ENCODE measurements at places on chromosomes 12 and 14.

DNA sequence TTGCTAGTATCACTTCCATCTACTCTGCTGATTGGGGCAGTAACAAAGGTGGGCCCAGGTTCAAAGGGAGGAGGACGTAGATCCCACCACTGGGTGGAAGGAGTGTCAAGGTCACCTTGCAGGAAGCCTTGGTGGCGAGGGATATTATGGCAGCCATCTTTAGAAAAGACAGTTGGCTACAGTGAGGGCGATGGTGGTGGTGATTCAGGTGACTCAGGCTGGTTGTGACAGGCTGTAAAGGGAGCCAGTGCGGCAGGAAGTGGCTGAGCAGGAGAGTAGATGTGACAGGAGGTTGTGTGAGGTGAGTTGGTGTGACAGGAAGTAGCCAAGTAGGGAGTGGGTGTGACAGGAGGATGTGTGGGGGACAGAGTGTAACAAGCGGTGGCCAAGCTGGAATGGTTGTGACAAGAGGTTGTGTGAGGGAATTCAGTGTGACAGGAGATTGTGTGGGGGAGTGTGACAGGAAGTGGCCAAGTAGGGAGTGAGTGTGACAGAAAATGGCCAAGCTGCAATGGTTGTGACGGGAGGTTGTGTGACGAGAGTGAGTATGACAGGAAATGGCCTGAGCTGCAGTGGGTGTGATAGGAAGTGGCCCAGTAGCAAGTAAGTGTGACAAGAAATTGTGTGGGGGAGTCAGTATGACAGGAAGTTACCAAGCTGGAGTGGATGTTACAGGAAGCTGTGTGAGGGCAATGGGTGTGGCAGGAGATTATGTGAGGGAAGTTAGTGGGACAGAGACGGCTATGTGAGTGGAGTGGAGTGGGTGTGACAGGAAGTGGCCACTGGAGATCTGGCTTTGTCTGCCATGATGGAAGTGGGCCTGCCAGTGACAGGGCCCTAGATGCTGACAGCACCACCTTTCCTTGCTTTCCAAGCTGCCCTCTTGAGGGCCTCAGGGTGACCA lies 136.5 kb upstream of the MYL2 start:
- DNase-seq = no peak

- no peak for DNase-seq
Observed at GRCh38 chr12:132632521-132633228, 14.1 kb downstream of the P2RX2 start.

DNA sequence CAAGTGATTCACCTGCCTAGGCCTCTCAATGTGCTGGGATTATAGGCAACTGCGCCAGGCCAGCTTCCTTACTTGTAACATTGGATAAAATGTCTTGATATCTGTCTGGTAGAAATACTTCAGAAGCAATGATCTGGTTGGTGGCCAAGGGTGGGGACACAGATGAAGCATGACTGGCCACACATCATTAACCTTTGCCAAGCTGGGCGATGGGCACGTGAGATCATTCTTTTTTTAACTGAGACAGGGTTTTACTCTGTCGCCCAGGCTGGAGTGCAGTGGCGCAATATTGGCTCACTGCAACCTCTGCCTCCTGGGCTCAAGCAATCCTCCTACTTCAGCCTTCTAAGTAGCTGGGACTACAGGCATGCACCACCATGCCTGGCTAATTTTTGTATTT lies 31.1 kb downstream of the PLEKHH1 start:
- DNase-seq = no peak

GRCh38 chr12:91017043-91017442 lies 12.3 kb upstream of the EPYC start:
- DNase-seq = no peak

- no peak for DNase-seq
Observed at GRCh38 chr12:82176026-82176425, 182.2 kb downstream of the CCDC59 start.

DNA sequence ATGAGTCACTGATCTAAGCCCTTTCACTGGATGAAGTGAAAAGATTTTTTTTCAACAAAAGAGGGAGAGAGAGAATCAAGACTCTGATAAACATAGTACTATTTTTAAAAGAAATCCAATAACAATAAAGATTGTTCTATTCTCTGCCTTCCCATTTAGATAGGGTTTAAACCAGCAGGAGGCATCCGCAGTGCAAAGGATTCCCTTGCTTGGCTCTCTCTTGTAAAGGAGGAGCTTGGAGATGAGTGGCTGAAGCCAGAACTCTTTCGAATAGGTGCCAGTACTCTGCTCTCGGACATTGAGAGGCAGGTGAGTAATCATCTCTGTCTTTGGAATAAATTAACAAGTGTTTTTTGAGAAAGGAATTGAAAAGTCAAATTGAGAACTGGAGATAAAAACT lies 124.9 kb downstream of the DERA start:
- no peak for DNase-seq

GRCh38 chr12:19457561-19457960 lies 18.3 kb downstream of the AEBP2 start:
- no peak for DNase-seq

DNA sequence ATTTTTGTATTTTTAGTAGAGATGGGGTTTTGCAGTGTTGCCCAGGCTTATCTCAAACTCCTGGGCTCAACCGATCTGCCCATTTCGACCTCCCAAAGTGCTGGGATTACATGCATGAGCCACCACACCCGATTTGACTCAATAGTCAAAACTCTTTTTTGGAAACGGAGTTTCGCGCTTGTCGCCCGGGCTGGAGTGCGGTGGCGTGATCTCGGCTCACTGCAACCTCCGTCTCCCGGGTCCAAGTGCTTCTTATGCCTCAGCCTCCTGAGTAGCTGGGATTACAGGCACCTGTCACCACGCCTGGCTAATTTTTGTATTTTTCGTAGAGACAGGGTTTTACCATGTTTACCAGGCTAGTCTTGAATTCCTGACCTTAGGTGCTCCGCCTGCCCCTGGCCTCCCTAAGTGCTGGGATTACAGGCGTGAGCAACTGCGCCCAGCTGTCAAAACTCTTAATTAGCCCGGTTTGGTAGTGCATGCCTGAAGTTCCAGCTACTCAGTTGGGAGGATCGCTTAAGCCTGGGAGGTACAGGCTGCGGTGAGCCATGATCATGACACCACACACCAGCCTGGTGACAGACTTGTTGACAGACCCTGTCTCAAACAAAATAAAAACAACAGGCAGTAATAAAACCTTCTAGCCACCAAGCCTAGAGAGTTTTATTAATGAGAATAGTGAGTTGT lies 12.4 kb downstream of the MED21 start:
- DNase-seq = no peak

DNA sequence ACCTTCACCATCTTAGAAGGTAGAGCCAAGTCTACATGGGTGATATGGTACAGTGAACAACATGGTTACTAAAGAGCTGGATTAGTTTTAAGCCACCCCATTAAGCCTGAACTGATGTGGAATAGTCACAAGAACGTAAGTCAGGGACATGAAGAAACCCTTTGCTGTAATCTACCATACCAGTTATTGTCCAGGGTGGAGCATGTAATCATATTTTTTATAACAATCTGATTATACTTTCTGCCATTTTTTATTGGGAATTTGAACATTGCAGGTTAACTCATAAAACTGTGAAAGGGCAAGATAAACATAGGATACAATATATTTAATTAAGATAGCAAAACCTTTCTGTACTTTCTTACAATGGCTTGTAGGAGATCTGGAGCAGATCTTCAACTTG lies 103.6 kb downstream of the FIGNL2 start:
- no peak for DNase-seq

- DNase-seq = no peak
Observed at GRCh38 chr12:6116471-6117021, 7.9 kb downstream of the VWF start.

DNA sequence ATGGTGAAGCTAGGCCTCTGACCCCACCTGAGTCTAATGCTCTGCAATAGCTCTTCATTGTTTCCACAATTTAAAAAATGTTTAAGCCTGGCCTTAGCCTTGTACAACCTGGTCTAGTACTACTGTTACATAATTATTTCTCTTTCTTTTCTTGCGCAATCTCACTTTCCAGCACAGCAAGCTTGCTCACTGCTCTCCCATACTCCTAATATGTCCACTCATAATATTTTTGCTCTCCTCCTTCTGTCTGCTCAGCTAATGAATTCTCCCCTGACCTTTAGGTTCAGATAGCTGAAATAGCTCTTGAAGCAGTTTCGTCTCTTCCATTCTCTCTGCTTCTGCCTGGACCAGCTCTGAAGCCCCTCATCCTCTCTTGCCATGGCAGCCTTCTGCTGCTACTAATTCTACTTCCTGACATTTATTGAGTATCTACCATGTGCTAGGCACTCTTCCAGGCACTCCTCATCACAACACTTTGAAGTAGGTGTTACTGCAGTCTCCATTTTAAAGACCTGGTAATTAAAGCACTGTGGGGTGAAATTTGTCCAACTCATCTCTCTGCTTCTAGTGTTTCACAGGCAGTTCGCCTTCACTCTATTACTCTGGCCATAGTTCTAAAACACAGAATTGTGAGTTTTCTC lies 2.8 kb upstream of the SLC48A1 start:
- DNase-seq = no peak

GRCh38 chr12:44375694-44376093 lies 500.4 kb downstream of the NELL2 start:
- DNase-seq = no peak

DNA sequence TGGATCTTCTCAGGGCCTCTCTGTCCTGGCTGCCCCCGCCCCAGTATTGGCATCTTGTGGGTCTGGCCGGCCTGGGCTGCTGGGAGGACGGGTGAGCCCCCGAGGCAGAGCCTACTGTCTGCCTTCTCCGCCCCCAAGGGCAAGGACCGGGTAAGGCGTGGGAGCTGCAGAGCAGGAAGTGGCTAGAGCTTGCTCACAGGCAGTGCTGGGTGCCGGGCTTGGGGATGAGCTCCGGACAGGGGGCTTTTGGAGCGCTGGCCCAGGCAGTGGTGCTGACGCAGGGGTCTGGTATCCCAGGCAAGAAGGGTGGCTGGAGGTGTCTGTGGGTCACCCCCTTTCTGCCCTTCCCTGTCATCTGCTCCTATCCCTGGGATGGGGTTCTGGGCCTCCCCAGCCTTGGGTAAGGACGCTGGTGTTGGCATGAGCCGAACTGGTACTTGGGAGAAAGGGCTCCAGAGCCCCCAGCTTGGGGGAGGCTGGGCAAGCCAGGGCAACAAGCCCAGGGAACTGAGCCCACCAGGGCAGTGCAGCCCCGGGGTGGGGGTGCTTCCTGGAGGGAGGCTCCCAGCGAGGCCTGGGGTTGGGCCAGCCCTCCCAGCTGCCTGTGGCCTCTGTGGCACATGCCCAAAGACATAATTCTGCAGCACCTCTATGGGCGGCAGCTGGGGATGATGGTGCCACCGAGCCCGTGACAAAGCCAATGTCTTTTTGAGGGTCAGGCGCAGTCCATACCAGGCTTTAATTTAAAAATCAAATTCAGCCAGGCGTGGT lies 126.3 kb downstream of the KIF26A start:
- no peak for DNase-seq

GRCh38 chr12:106321139-106321850 lies 18.8 kb downstream of the TCP11L2 start:
- DNase-seq = no peak

- DNase-seq = no peak
Observed at GRCh38 chr12:106090591-106091445, 47.9 kb downstream of the NUAK1 start.

DNA sequence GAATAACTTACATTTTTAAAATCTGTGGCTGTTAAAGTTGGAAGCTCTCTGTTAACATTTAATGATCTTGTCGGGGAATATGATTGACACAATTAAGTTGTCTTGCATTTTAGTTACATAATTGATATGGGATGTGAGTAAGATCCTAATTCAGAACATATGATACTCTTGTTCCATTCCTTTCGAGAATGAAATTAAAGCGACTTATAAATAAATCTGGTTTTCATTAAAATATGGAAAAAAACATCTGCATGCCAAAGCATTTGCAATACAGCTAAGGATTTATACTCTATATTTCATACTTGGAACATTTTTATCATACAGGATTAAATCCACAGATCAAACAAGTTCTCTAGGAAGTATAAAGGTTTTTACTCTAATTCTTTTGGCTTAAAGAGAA lies 52.0 kb downstream of the SLC38A6 start:
- DNase-seq = no peak

- no peak for DNase-seq
Observed at GRCh38 chr14:73753887-73754795, 40.0 kb upstream of the PNMA1 start.

GRCh38 chr14:104094709-104095425 lies 9.4 kb downstream of the ASPG start:
- DNase-seq = no peak

DNA sequence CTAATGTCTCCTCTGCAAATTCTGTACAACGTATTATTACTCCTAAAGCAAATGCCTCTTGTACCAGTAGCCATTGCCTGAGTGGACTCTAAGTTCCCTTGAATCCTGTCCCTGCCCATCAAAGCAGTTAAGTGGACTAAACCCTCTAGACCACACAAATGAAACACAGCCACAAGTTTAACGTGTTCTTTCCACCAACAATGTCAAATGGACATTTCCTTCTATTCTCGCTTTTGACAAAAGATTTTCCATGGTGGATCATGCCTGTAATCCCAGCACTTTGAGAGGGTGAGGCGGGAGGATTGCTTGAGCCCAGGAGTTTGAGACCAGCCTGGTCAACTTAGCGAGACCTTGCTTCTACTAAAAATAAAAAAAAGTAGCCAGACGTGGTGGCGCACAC lies 15.9 kb downstream of the CCDC88C start:
- DNase-seq = no peak

GRCh38 chr12:49795654-49796105 lies 32.5 kb downstream of the NCKAP5L start:
- no peak for DNase-seq

- DNase-seq = no peak
Observed at GRCh38 chr12:76137606-76138005, 53.1 kb upstream of the NAP1L1 start.

- no peak for DNase-seq
Observed at GRCh38 chr12:3761116-3761735, 8.3 kb upstream of the CRACR2A start.

DNA sequence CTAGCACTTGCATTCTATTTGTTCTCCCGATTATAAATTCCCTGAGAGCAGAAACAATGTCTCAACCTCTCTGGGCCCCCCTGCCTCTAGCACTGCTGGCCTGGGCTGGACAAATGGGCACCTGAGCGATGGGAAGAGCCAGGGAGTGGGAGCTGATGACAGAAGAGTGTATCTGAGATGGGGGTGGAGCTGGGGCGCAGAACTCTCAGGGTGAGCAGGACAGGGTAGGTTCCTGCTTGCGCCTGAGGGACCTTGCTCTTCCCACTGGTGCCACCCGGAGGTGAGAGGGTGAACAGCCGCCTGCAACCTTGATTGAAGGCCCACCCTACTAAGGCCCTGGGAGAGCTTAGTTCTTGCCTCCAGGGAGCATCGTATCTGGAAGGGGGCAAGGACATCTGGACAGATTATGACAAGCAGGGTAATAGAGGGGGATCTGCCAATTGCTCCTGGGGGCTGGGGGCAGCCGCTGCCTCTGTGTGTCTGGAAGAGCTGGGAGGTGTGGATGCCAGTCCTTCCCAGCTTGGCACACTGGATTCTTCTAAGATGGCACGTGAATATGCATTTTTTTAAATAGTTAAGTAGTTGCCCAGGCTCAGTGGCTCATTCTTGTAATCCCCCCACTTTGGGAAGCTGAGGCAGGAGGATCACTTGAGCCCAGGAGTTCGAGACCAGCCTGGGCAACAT lies 43.0 kb upstream of the TSPAN9 start:
- DNase-seq = no peak

All from DMS 273 treated with DMSO at 0.1 percent for 48 hours (cell line).